ENCODE measurements at places on chromosomes 1 and 21. TPM values are rescaled to one million over a fixed set of nuclear protein-coding genes. Genes with fewer than 3 reads are reported as not detected.

GRCh38 chr1:231318015-231318355, 19.7 kb downstream of the EXOC8 start:
- DNase-seq, result no peak

DNA sequence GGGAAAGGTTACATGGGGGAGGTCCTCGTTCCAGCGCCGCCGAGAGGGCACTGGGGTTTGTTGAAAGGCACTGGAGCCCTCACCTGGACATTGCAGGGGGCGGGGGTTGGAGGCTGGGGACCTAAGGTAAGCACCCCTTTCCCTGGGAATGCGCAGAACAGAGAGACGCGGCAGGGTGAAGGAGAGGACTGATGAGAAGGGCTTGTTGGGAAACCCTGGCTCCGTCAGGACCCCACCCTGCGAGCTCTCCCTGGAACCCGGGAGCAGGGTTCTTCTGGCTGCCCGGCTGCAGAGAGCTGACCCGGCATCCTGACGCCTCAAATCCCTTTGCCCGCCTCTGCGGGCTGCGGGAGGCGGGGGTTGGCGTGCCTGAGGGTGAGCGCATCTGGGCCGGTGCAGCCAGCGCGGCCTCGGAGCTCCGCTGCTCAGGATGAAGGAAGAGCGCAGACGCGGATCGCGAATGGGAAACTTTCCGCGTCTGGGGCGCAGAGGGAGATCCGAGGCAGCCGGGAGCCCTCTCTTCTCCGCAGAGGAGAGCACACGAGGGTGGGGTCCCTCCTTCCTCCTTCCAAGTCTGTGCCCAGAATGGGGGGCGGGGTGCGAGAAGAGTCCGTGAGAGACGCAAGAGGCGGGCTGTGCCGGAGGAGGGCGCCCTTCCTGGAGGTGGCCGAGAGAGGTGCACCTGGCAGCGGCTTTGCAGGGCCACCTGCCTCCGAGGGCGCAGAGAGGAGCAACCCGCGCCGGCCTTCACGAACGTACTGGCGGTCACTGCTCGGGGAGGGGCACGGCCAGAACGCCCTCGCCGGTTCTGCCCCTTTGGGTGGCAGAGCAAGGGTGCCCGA, 2.4 kb downstream of the IGSF21 start:
- no peak for DNase-seq

- DNase-seq, result no peak
Measured at GRCh38 chr1:109826930-109827349, 63.2 kb upstream of the EPS8L3 start.

GRCh38 chr1:212678456-212679410, 20.9 kb downstream of the BATF3 start:
- DNase-seq, result no peak

DNA sequence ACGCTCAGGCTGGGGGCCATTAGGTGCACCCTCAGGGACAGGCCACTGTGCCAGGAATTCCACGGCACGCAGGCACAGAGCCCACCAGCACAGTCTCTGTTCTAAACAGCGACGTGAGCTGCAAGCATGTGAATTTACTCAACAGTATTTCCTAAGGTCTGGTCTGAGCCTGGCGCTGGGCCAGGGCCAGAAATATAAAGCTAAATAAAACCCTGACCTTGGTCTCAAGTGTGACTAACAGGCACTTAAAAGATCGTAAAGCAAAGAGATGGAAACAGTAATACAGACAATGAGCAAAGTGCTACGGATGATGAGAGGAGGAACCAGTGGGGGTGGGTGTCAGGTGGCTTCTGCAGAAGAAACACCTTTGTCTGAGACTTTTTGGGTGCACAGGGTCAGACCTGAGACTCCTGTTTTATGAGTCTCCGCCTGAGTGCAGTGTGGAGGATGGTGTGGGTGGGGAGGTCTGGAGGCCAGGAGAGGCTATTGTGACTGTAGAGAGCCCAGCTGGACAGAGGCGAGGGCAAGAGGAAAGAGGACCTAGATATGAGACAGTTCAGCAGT, 53.4 kb upstream of the EDN2 start:
- DNase-seq, result no peak

HLX gene
- 10.9 TPM for total RNA-seq

SLC22A15 gene
- total RNA-seq, result 4.0 TPM

CHRM3 gene
- total RNA-seq, result 2.0 TPM

All from skin of body (tissue), 3 donors.